ENCODE measurements at places on chromosomes 6 and 20. TPM values are rescaled to one million over a fixed set of nuclear protein-coding genes. Genes with fewer than 3 reads are reported as not detected.
A peak's percentile ranks its signal among the peaks of the same experiment; 100 is the strongest.

DNA sequence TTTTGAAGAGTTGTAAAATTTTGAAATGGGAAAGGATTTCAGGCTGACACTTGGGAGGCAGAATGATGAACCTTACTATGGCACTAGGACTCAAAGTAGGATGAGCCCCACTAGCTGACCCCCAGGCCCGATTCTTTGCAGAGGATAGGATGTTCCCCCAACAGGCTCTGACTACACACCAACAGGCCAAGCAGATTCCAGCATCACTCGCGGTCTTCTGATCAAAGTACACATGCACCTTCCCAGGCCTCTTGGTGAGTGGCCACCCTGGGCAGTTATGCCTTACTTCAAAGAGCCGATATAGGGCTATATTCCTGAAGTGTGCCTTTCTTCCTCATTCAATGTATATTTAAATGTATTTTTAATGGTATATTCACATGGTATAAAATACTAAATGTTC is 117.6 kb upstream of the TMEM181 start:
- no peak for DNase-seq
- H3K27me3 ChIP-seq = no peaks in the 10 kb centered on the region
- no peaks in the 10 kb centered on the region for H3K36me3 ChIP-seq

- H3K4me1 ChIP-seq = peaks cover 18% of the 10 kb centered on the region
- H3K36me3 ChIP-seq = peaks cover 16% of the 10 kb centered on the region
- H3K27ac ChIP-seq = no peak overlapping the region
- H3K4me3 ChIP-seq = no peak overlapping the region
- no peak for DNase-seq
- no peaks in the 10 kb centered on the region for H3K27me3 ChIP-seq
Observed at GRCh38 chr20:3213226-3213625, 3.9 kb downstream of the ITPA start.

DNA sequence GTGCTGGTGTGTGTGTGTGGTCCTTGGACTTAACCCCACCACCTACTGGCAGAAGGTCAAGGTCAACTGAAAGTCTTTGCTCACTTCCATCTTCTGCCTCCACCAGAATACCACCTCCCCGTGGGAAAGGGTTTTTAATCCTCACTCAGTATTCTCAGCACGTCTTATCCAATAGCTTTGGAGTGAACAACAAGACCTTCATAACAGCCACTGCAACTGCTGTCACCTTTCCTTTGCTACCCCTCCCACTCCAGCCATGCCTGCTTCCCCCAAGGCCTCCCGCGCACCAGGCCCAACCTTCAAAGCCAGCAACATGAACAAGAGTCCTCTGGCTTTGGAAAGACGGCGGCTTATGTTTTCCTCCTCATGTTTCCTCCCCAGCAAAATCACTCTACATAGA is 787 bp upstream of the BTN2A2 start:
- H3K27ac ChIP-seq = no peak overlapping the region
- no peak for DNase-seq
- peaks cover 32% of the 10 kb centered on the region for H3K4me1 ChIP-seq
- H3K4me3 ChIP-seq = no peak overlapping the region
- H3K36me3 ChIP-seq = peaks cover 10% of the 10 kb centered on the region

DNA sequence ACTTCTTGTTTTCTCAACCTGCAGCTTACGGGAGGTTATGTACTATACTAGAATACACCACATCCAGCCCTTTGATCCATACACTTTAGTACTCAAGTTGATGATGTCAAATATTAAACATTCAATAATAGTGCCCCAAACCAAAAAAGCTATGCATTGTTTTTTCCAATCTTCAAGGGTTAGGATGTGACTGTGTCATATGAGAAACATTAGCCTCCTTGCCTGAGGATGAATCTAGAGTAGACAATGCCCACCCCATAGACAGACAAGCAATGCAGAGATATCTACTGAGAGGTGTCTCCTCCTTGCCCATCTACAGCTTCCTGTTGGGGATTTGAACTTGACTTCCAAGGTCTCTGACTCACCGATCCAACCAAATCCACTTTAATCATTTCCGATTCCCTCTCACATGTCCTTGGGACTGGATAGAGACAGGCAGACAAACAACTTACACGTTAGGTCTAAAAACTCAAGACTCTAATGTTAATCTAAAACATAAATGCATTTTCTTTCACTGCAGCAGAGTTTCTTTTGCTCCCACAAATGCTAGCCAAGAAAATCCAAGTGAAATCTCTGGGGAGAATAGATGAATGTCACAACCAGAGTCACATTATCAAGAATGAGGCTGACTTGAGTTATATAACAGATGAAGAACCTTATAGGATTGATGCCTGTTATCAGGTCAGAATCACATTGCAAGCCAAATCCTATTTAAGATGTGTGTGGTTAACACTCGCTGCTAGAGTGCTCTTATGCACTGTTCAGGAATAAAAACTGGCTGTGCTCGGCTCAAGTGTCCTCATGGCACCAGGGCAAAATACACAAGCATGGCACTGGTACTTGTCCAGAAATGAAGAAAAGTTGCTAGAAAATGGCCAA is 75.5 kb upstream of the TNFAIP3 start:
- peak overlapping the region; percentile 62 for H3K4me3 ChIP-seq
- no peaks in the 10 kb centered on the region for H3K27me3 ChIP-seq
- peaks cover 53% of the 10 kb centered on the region for H3K4me1 ChIP-seq
- peak overlapping the region; percentile 59 for H3K27ac ChIP-seq
- DNase-seq = no peak

DNA sequence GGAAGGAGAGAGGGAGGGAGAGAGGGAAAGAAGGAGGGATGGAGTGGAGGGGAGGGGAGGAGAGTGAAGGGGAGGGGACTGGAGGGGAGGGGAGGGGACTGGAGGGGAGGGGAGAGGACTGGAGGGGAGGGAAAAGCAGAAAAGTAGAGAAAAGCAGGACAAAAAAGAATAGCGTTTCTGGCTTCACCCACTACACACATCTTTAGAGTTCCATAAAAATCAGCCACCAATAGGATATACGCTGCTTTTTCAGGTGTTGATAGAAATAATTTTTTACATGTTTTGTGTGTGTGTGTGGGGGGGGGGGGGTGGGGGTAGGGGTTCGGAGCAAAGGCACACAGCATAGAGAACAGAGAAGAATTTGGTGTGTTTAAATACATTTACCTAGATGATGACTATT is 1259.1 kb downstream of the EPHA7 start:
- H3K4me3 ChIP-seq = no peak overlapping the region
- no peaks in the 10 kb centered on the region for H3K4me1 ChIP-seq
- H3K36me3 ChIP-seq = no peaks in the 10 kb centered on the region
- DNase-seq = no peak
- H3K27ac ChIP-seq = no peak overlapping the region
- H3K27me3 ChIP-seq = no peaks in the 10 kb centered on the region

GRCh38 chr6:108795814-108796213 is 52.4 kb upstream of the ARMC2 start:
- H3K27me3 ChIP-seq = no peaks in the 10 kb centered on the region
- H3K4me3 ChIP-seq = no peak overlapping the region
- H3K36me3 ChIP-seq = no peaks in the 10 kb centered on the region
- H3K4me1 ChIP-seq = peaks cover 15% of the 10 kb centered on the region
- DNase-seq = no peak
- no peak overlapping the region for H3K27ac ChIP-seq

DNA sequence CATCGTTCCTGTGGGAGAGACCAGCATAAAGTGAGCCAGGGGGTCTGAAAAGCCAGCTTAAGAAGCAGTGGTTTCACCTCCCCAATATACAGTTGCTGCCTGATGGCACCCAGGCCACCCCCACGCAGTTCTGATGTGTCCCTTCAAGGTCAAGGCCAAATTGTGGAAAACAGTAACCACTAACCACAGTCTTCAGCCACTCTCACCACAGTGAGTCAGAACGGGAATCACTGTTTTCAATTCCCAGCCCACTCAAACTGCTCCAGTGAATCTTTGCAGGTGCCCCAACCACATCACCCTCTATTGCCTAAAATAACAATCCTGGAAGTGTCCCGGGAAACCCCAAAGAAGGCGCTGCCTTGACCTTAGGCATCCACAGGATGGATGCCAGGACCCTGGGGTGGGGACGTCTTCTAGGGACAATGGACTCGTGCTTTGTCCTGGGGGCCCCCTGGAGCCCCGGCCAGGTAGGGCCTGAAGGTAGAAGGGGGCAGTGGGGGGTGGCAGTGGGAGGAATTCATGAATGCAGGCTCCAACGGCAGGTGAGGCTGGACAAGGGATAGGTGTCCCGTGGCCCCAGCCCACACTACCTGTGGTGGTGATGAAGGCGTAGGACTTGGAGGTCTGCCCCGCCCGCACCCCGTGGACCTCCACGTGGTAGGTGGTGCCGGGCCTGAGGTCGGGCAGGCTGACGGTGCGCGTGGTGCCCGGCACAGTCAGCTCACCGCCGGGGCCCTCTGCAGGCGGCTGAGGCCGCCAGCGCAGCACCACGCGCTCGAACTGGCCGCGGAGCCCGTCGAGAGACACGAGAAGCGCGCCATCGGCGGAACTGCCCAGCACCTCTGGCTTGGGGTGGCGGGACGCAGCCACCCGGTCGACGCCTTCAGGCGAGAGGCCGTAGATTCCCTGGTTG is 22.2 kb downstream of the TNXB start:
- no peaks in the 10 kb centered on the region for H3K36me3 ChIP-seq
- peak; percentile 64 for DNase-seq

DNA sequence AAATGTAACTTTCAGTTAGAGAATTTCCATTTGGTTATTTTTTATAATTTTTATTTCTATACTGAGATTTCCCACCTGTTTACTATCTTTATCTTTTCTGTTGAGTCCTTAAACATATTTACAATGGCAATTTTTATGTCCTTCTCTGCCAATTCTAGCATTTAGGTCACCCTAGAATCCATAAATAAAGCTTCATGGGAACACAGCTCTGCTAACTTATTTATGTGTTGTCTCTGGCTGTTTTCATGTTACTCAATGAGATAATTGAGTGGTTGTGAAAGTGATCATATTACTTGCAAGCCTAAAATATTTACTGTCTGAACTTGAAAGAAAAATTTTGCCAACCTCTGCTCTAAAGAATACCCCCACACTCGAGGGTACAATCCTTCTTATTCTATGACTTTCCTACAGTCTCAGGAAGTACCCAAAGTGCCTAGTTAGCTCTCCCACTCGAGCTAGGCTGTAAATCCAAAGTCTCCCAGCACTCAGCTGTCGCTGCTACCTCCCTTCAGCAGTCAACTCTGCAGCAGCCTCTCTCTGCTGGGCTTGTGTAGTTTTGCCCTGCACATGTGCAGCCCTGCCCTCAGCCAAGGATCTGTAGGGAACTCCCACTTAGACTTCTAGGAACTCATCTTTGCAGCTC is 53.5 kb upstream of the GCLC start:
- no peak for DNase-seq
- peaks cover 3% of the 10 kb centered on the region for H3K36me3 ChIP-seq
- H3K27me3 ChIP-seq = no peaks in the 10 kb centered on the region
- no peaks in the 10 kb centered on the region for H3K4me1 ChIP-seq
- H3K4me3 ChIP-seq = no peak overlapping the region
- H3K27ac ChIP-seq = no peak overlapping the region

DNA sequence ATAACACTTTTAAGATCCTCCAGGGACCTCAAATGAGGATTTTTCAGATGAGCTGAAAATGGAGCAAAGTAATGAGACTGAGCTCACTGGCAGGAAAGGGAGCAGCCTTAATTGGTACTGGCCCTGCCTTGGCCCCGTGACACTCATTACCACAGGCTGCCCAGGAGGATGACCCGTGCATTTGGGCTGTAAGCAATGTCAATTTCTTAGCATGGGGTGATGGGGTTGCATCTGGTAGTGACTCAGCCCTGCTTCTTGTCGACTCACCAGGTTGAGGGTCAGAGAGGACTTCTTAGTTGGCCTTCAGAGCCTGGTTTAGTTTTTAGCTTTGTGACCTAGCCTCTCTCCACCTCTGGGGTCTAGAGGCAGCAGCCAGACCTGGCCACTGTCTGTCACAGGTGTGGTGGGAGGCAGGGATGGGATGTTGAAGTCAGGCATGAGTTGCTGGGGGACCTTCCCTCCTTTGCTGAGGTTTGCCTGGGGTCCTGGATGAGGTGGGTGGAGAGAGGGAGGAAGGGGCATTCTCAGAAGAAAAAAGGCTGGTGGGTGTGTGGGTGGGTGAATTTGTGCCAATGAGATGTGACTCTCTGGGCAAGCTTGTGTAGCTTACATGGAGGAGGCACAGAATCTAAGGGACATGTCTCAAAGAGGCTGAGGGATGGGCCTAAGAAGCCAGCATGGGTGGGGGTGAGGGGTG is 25.9 kb upstream of the EPB41L1 start:
- H3K4me3 ChIP-seq = no peak overlapping the region
- no peak overlapping the region for H3K27ac ChIP-seq
- no peaks in the 10 kb centered on the region for H3K27me3 ChIP-seq
- H3K4me1 ChIP-seq = no peaks in the 10 kb centered on the region
- no peak for DNase-seq

DNA sequence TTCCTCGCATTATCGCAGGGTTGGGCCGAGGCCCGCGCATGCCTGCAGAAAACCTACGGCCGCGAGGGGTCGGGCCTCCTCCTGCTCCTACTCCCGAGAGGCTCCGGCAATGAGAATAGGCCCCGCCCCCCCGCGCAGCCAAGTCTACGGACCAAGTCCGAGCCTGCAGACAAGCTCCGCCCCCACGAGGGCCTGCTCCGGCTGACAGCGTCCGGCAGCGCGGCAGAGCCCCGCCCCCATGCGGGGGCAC is 3.1 kb upstream of the GPSM3 start:
- H3K4me3 ChIP-seq = peak overlapping the region; percentile 96

DNA sequence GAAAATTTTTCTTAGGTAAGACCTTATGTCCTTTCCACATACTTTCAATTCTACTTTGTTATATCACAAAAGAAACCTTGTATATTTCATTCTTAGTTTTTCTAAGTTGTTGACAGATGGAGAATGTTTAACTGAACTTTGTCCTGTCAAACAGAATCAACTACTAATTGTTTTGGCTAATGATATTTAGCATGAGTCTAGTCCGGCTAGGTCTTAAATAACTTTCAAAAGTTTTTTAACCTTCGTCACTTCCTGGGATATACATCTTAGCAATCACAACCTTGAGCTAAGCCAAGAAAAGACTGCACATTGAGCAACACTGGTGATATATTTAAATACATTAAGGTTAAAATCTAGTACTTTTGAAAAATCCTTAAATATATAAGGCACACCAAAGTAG is 62.9 kb upstream of the RUNX2 start:
- H3K4me3 ChIP-seq = no peak overlapping the region
- no peaks in the 10 kb centered on the region for H3K27me3 ChIP-seq
- no peak overlapping the region for H3K27ac ChIP-seq
- no peak for DNase-seq

DNA sequence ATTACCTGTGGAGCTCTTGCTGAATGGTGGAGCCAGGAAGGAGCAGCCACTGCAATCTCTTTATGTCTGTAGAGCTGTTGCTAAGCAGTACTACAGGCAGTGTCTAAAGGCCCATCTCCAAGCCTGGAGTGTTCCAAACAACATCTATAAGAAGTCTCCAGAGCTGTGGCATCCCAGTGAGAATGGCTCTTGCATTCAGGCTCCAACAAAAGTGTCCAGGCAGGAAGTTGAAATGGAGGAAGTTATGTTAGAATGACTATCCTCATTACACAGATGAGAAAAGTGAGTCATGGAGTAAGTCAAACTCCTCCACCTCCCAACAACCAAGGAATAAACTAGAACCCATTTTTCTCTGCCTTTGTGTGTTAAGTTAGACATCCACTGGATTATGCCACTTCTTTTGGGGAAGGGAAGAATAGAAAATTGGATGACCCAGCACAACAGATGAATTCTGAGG is 288.5 kb upstream of the STXBP5 start:
- no peak for DNase-seq
- H3K36me3 ChIP-seq = no peaks in the 10 kb centered on the region
- no peak overlapping the region for H3K27ac ChIP-seq
- H3K4me1 ChIP-seq = peaks cover 10% of the 10 kb centered on the region
- peaks cover 7% of the 10 kb centered on the region for H3K27me3 ChIP-seq
- no peak overlapping the region for H3K4me3 ChIP-seq

C20orf144 gene
- 0.26 TPM for total RNA-seq

GGTLC1 gene
- total RNA-seq = not detected

SLC44A4 gene
- not detected for total RNA-seq

VNN1 gene
- not detected for total RNA-seq
